ENCODE measurements at places on chromosomes 2 and 18.

DNA sequence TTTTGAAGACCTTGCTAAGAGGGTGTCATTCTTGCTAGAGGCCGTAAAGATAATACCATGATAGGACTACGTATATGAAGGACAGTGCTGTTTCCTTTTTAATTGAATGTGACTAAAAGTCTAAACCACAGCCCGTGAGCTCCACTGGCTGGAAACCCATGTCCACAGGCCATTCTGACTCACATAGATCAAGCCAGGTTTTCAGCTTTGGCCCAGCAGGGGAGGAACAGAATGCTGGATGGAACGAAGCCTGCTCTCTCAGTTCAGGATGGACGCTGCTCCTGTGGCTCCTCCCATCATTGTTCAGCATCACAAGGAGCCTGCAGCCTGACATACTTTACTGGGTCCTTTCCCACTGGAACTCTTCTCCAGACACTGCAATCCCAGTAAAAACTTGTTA is 47.6 kb downstream of the ALPK2 start:
- DNase-seq: no peak

DNA sequence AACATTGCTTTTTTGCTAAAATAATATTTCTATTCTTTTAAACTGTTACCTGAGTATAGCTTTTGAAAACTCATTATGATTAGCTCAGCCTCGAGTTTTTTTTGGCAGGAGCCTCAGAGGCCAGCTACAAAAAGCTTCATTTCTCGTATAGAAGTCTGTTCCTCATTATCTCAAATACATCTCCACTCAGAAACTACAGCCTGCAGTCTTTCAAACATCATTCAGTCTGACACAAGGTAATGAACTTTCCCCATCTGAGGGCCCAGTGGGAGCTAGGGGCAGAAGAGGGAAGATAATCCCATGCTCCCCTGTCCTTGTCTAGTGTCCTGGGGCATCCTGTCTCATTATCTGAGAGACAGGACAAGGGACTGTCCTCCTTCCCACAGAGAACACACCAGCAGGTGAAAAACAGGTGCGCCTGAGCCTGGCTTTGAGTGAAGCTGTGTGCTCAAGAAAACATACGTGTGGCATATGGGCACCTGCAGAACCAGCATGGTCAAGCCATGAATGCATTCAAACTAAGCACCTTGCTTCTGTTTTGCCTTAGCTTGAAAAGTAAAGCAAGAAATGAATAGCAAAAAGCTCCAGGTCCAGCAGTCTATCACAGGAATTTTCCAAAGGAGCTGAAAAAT is 247.5 kb downstream of the MREG start:
- no peak for DNase-seq

DNA sequence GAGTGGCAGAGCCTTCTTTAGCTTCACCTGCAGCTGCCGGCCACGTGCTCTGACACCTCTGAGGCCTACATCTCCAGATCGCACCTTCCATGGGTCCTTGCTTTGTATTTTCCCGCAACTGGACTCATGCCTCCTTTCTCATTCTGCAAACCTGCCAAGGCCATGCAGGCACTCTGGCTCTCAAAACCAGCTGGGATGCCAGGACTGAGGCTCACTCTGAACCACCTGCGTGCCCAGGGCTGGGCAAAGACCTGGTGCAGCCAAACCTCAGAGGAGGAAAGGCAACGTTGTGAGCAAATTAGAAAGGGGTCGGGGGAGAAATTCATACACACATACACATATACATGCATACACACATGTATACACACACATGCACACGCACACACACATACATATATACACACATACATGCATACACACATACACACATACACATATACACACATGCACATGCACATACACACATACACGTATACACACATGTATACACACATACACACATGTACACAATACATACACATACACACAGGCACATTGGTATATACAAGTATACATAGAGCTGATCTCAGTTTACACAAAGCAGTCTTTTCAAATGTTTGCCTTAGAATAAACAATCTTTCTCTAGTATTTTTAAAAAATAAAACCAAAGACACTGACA is 125.2 kb downstream of the RTP5 start:
- no peak for DNase-seq

- DNase-seq: no peak
Measured at GRCh38 chr2:31246184-31246852, 12.4 kb downstream of the EHD3 start.

- no peak for DNase-seq
Measured at GRCh38 chr18:11454040-11454439, 155.4 kb upstream of the SLC35G4 start.

DNA sequence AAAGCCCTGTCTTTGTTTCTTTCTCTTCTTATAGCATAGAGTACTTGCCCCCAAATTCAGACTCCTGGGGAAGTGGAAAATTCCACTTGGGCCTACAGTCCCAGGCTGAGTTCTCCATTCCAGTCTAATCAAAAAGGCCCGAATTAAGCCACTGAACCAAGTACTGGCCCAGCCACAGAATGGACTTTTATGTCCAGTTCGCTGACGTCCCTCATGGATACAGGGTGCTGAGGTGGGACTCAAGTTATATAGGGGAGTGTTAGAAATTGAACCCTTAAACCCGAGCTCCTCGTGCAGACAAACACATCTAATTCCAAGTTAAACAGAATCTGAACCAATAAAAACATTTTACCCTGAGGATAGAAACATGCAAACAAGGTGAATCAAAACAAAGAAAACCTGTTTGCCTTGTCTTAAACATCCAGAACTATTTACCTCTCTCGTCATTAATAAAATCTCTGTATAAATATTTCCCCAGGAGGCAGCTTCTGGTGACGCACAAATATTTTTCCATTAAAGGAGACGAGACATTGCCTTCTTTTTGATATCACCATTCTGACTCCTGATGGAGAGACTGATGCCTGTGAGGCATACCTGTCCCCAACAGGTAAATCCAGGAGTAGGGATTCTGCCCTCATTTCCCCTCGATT is 136.8 kb upstream of the ARL4C start:
- DNase-seq: no peak

DNA sequence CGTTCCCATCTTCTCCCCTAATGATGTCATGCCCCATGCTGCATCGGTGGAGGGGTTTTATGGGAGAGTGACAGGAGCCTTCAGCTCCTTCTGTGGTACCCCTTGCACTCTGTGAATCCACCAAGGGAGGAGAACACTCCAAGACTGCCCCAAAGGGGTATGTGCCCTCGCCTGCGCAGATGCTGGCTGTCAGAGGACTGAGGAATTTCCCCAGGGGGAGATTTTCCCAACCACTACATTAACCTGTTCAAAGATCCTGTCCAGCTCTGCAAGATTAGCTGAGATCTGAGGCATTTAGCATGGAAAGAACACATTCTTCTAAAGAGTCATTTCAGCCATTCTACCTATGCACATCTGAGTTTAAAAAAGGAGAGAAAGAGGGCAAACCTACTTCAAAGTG is 143.2 kb upstream of the ITGA6 start:
- no peak for DNase-seq

DNA sequence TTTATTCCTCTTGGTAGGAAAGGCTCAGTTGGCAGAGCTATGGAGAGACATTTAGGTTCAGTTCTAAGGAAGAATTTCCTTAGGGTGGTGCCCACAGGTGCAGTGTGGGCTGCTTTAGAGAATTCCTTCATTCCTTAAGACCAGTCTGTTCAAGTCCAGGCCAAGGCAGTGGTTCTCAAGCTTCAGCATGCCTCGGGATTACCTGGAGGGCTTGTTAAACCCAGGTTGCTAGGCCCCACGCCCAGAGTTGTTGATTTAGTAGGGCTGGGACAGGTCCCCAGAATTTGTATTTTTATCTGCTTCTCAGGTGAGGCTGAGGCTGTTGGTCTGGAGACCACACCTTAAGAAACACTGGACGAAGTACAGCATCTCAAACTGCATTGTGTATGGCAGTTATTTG is 68.9 kb downstream of the CERS6 start:
- DNase-seq: no peak

- DNase-seq: no peak
Measured at GRCh38 chr18:35071819-35072247, 30.6 kb downstream of the MAPRE2 start.

Measured in SW 1271 (cell line).